HT1080 (cell line): ENCODE measurements at places on chromosomes 16 and 17.
A peak's percentile ranks its signal among the peaks of the same experiment; 100 is the strongest.

DNA sequence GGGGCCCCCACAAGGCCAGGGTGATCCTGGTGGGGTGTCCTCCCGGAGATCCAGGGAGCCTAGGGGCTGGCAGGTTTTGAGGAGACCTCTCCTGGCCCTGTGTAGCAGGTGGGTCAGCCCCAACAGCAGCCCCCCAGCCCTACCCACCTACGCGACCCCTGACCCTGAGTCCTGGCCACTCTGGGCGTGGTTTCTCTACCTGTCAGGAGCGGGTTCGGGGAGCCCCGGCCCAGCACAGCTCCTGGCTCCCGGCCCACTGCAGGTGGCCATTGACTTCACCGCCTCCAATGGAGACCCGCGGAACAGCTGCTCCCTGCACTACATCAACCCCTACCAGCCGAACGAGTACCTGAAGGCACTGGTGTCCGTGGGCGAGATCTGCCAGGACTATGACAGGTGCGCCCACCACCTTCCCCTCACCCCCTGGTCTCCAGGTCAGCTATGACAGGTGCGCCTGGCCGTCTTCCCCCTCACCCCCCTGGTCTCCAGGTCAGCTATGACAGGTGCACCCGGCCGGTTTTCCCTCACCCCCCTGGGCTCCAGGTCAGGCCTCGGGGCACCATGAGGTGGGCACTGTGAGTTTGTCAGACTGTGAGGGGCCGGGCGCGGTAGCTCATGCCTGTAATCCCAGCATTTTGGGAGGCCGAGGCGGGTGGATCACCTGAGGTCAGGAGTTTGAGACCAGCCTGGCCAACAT is 13.0 kb downstream of the CPNE7 start:
- no peak for DNase-seq

DNA sequence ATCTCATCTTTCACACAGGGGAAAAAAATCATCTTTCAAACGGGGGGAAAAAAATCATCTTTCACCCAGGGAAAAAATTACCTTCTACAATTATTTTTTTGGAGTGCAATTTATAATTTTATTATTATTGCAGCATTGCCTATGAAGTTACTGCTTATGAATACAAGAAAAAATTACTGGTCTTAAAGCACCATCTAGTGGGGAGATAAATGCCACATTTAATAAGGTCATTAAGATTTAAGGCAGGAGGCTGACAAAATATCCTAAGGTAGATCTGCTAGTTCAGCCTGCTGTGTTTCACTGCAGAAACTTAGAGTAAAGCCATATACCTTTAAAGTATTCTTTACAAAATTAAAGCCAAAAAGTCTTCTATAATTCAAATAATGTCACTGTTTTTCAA is 13.7 kb downstream of the SHCBP1 start:
- DNase-seq = peak; percentile 27

DNA sequence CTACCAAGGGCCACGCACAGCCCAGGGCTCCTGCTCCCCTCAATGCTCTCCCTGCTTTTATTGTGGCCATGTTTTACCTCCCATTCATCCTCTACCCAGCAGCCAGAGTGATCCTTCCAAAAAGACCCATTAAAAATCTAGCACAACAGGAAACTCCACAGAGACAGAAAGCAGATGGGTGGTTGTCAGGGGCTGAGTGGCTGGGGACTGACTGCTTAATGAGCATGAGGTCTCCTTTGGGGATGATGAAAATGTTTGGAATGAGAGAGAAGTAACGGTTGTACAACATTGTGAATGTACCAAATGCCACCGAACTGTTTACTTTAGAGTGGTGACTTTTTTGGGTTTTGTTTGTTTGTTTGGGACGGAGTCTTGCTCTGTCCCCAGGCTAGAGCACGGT is 107.4 kb downstream of the GAS7 start:
- DNase-seq = no peak

- no peak for DNase-seq
Measured at GRCh38 chr16:13234999-13235398, 333.6 kb downstream of the SHISA9 start.

- DNase-seq = no peak
Measured at GRCh38 chr16:4021070-4021779, 95.0 kb downstream of the ADCY9 start.

DNA sequence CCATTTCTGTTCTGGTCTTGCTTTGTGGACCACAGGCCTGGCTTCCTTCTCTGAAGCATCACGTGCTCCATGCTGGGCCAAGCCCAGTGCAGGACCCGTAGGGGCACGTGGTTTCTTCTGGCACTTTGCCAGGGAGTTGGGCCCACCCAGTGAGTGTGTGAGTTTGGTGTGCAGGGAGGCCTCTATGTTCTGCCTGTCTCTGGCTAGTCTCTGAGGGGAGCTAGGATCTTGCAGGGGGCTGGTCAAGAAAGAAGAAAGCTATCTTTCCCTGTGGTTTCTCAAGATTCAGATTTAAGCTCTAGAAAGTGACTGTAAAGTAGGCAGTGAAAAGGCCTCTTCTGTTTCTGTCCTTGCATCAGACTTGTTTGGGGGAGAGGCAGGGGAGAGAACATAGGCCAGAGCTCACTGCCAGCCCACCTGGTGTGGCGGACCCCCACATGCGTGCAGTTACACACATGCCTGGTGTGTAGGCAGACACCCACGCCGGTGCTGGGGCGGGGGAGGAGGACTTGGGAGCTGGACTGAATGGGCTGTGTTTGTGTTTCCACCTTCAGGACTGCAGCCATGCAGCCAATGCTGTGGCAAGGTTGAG is 11.8 kb downstream of the LASP1 start:
- no peak for DNase-seq

- DNase-seq = no peak
Measured at GRCh38 chr17:70021726-70022125, 53.3 kb upstream of the KCNJ16 start.

DNA sequence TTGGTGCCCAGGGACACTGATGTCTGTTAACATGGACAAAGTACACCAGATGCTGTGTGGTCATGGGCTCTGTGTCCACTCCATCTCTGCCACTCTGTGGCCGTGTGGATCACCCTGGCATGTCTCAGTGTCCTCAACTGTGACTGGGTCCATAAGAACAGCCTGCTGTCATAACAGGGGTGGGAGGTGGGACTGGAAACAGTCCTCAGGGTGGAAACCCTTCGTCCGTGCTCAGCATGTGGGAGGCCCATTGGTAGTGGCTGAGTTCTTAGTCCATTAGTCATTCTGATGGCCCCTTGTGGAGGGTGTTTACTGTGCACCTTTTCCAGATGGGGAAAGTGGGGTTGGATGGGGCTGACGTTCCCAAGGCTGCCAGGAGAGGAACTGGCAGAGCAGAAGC is 12.8 kb downstream of the FLYWCH2 start:
- DNase-seq = peak; percentile 65

GRCh38 chr16:1441391-1441829 is 2.9 kb downstream of the CCDC154 start:
- no peak for DNase-seq

GRCh38 chr16:68328860-68329390 is 18.1 kb downstream of the PRMT7 start:
- no peak for DNase-seq

DNA sequence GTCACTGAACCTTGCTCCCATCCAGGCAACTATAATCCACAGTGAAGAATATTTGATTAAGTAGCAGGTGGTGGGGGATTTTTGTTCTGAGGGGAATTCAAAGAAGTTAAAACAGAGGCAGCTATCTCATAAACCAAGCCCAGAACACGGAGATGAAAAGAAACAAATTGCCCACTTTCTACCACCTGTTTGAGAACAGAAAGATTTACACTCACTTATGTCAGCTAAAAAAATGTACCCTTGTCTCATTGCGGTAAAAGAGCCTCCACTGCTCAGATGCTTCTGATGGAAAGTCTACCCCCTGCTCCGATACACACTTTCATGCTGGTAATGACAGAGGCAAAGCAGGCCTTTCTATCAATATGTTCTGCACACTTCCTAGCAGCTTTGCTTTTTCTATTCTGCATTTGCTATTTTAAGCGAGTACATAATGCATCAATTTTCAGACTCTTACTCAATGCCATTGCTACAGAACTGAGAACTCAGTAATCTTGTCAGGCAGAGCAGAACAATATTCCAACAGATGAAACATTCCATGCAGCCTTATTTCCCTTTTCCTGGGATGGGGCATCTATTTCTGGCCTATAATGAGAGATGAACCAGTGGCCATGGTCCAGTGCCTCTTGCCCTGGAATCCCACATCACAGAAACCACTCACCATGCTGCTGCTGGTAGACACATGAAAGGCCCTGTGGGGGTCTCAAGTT is 29.0 kb downstream of the CDK5R1 start:
- no peak for DNase-seq

DNA sequence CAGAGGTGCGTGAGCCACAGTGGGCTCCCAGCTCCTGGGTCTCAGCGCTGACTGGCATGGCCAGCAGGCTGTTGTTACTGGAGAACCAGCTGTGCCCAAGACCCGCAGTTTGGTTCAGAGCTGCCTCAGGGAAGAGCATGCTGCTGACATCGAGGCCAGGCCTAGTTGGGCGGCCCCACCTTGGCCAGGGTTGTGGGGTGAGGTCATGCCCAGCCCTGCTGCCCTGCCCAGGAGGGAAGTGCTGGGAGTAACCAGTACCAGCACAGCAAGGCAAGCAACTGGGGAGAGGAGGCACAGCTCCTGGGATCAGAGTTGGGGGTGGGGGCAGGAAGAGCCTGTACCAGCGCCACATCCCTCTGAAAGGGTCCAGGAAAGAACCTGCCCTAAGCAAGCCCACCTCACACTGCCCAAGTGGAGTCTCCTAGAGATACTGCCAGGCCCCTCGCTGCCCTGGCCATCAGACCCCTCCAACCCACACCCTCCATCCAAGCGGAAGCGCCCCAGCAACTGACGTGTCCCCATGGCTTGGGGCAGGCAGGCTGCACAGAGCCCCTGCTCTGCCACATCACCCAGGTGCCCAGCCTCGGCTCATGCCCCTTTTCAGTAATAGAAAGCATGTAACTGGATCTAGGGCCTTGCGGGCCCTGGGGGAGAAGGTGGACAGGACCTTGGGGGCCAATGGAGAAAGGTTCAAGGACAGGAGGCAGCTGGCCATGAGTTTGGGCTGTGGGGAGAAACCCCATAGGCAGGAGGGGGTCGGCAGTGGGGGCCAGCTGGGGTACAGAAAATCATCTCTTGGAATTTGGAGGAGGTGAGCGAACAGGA is 990 bp downstream of the DOK4 start:
- no peak for DNase-seq

DNA sequence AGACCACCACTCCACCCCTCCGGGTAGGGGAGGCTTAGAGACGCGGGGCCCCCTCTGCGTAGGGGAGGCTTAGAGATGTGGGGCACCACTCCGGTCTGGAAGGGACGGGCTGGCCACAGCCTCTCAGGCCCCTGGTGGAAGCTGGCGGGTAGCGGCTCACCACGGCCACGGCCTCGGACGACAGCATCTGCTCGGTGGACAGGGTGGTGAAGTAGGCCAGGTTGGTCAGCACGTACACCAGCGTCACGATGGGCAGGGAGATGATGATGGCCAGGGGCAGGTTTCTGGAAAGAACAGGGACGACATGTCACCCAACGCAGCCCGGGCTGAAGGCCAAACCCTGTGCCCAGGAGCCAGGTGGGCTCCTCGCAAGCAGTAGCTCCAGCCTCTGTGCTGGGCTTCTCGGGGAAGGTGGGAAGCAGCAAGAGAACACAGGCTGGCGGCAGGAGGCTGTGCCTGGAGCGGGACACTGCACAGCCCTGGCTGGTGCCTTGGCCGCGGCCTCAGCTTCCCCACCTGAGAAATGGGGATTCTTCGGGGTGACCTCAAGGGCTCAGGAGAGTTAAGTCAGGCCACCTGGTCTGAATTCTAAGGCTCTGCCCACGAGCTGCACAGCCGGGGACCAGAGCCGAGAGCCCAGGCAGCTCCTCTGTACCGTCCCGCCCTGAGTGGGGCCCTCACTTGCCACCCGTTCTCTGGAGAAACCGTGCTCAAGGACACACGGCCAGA is 29.6 kb downstream of the SLC7A5 start:
- no peak for DNase-seq

DNA sequence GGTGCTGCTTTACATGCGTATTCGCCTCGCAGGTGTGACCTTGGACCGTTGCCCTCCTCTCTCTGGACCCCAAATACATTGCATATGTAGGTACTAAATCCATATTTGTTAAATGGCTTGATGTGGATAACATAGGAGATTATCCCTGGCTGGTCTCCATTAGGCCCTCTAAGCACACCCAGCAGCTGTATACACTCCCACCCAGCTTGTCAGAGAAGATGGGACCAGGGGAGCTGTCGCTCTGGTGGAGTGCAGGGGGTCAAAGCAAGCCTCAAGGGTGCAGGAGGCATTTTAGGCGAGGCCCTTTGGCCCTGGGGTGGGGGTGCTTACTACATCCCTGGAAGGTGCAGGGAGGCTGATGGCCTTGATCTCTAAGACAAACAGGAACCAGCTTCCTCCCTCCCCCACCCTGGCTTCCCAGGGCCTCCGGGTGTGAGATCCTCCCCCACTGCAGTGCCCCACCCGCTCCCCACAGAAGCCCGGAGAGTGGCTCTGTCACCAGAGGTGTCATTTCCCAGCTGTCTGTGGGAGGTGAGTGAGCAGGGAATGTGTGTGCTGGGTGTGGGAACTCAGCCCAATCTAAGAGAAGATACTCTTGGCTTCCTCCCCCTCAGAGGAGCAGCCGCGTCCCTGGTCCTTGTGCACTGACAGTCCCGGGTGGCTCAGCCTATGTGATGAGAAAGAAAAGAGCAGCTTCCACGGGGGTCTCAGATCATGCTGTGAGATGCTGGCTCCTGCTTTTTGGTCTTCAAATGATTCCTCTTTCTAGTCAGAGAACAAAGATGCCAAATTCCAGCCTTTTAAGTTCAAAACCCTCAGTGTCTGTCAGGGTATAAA is 1.4 kb upstream of the VAMP2 start:
- DNase-seq = peak; percentile 38

DNA sequence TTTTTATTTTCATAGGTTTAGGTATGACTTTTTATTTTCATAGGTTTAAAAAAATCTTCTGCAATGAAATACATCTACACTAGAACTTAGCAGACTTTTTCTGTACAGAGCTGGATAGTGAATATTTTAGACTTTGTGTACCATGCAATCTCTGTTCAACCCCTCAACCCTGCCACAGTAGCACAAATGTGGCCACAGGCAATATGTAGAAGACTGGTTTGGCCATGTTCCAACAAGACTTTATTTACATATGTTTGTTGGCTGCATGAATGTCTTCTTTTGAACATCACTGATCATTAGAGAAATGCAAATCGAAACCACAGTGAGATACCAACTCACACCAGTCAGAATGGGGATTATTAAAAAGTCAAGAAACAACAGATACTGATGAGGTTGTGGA is 229.2 kb downstream of the SHISA9 start:
- no peak for DNase-seq
